D721Med (cell line): ENCODE measurements at places on chromosomes 11 and 22.

DNA sequence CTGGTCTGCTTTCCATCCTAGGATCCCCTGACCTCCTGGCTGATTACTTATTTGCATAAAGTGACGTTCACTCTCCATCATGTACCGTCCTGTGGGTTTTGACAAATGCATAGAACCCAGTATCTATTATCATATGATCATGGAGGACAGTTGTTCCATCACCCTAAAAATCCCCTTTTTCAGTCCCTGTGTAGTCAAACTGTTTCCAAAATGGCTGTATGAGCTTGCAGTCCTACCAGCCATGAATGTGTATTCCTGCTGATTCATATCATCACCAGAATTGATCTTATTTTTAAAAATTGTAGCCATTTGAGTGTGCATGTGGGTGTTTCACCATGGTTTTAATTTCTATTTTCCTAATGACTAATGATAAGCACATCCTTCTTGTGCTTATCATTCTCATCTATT is 108.8 kb downstream of the MPPED1 start:
- DNase-seq = no peak

GRCh38 chr11:18599739-18600230 is at the start of gene MISFA:
Gene MISFA (plus strand): TSS chr11:18599789. CDS start chr11:18599929, 140 bp downstream.
- no peak for DNase-seq

GRCh38 chr22:50267591-50268390 is 2.4 kb downstream of the MAPK11 start:
- DNase-seq = no peak

GRCh38 chr11:64035576-64035975 is at the start of gene FLRT1:
Gene FLRT1 (plus strand): TSS chr11:64035931. CDS start chr11:64116268, 80,337 bp downstream.
- no peak for DNase-seq

DNA sequence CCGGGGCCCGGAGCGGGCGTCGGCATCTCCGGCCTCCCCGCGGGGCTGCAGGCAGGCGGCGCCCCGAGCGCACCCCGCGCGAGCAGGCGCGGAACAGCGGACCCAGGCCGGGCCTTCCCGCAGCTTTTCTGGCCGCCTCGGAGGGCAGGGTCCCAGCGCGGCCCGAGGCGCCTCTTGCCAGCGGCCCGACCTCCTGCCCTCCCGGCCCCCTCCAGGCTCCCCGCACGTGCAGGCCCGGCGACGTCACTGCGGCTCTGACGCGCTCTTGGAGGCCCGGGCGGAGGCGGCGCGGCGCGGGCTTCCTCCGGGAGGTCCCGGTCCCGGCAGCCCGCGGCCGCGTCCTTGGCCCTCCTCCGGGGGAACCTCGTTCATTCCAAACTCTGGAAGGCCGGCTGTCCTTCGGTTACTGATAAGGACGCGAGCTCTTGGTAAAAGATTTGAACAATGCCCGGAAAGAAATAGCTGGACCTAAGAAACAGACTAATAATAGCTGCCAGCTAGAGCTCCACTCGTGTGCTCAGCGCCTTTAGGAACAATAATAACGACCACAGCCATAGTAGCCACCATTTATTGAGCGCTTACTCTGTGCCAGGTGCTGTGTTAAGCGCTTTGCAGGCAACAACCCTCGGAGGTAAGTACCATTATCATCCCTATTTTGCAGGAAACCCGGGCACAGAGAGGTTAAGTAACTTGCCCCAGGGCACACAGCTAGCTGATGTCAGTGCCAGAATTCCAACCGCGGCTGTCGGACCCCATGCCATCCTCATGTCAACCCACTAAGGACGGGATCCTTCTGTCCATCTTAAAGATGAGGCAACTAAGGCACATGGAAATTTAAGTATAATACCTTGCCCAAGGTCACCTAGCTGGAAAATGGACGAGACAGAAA is 39.1 kb upstream of the CREB3L1 start:
- peak; percentile 45 for DNase-seq

DNA sequence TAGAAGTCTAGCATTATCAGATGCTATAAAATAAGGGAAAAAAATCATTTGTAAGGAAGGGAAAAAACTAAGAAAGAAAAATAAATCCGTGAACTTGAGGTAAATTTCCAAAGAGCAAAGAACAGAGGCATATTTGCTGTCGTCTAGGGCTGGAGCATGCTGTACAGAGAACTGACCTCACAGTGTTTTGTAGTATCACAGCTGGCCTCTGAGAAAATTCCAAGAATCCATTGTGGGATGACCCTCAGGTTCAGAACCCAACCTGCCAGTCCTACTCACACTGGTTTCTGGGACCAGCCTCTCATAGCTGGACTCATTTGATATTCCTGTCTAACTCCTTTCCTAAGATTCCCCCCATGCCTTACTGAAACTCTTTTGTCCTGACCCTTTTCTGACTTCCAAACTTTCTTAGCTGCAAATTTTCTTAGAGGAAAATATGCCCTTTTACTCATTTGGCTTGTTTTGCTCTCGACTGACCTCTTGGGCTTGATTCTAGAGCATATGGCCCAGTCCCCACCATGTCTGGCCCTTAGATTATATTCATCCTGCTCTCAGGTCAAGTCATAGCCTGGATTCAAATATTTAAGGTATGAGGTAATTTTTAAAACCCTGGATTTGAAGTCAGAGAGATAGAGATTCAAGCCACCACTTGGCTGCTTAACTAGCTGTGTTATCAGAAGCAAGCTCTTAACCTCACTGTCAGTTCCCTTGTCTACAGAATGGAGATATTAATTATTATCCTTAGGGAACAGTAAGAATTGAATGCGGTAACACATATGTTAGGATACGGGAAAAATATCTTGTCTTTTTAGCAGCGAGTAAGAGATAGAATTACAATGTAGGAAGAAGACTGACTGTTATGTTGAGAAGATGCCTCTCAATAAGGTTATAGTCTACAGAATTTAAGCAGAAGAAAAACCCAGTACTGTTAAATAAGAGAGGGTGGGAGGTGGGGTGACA is 89.7 kb upstream of the KCNA4 start:
- no peak for DNase-seq

GRCh38 chr11:94302776-94303175 is 1.6 kb upstream of the IZUMO1R start:
- no peak for DNase-seq

DNA sequence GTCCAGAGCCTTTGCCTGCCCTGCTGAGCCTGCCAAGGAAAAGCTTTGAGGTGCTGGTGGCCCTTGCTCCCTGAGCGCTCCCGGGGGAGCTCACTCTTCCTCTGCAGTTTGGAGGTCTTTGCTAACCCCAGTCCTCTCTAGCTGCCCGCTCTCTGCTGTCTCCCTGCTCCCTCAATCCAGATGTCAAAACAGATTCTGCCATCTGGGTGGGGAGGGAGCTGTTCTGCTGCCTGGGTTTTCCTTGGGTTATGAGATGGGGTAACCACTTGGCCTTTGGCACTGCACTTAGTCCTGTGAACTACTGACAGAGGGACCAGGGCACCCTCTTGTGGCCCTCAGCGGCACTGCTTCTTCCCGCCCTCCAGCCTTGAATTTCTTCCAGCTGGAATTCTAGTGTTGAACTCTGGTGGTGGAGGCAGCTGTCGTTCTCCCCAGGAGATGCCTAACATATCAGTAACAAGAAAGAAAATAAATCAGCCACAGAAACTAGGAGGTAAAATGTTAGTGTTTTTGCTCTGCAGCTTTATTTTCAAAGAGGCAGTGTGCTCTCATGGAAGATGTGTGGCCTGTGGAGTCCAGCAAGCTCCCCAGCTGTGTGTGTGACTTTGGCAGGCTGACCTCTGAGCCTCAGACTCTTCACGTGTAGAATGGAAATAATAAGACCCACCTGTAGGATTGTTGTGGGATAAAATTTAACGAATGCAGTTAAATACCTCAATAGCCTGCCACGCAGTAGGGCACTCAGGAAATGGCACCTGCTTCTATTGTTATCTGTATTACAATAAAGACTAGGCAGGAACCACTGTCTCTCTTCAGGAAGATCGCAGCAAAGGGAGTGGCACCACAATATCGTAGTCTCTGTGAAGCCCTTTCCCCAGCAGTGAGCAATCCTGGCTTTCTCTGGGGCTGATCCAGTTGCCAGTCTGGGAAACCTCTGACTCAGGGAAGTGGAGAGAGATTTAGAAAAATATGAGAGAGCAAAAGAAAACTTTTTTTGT is 23.4 kb downstream of the ARFGAP2 start:
- peak; percentile 92 for DNase-seq

DNA sequence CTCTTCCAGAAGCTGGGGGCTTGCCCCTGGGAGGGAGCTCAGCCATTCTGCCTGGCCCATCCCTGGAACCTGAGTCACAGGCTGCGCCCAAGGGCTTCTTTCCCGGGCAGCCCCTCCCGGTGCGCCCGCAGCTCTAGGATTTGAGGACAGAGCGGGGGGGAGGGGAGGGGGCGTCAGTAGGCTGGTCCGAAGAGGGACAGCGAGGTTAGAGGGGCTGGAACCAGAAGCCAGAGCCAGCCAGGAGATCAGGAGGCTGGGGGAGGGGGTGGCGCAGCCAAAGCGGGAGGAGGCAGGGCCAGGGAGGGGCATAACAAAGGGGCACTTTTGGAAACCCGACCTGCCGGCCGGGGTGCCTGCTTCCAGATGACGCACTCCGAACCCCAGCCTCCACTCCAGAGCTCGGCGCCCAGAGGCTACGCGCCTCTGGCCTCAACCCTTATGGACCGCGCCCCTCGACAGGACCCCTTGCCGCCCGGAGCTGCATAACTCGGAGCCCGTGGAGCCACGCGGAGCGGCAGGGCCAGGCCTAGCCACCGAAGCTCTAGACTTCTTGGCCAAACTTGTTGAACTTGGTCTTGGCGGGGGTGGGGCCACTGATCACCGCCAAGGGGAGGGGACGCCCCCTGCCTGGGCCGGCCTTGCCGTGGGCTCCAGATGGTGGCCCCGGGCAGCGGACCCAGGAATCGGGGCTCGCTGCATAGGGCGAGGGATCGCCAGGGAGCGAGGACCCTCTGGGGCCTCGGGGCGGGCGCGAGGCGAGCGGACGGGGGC is 744 bp downstream of the PACSIN3 start:
- no peak for DNase-seq

DNA sequence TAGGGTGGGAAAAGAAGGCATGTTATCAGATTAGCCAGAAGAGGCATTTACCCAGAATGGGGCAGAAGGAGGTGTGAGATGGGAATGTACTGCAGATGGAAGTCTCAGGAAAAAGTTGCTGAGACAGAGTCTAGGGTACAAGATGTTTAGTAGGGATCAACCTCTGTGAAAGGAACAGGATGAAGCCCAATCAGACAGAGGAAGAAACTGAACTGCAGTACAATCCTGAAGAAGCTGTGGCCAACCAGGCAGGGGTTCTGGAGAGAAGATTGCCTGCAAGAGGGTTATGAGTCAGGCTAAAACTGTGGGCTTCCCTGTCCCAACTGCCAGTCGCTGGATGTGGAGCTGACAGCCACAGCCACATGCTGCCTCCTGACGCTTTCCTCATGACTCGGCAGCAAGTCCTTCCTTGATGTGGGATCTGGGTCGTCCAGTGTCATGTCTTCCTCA is 64.0 kb downstream of the CWC15 start:
- no peak for DNase-seq

GRCh38 chr11:108983636-108984420 is 319.0 kb downstream of the DDX10 start:
- DNase-seq = no peak

DNA sequence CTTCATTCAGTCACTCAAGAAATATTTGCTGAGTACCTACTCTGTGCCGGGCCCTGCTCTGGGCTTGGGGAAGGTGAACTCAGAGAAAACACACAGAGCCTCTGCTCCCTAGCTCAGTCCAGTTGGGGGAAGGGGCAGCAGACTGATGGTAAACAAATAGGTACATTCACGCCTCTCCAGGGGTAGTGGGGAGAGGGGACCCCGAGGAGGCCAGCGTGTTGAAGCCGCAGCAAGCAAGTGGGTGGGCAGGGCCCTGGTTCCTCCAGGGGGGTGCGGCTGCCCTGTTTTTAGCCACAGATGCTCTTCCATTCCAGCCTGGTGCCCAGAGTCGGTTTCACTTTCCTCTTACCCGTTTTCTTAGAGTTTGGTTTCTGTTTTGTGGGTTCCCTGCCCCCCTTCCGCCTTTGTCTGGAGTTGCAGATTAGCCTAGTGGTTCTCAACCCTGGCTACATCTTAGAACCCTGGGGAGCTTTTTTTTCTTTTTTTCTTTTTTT is 8.7 kb downstream of the DRAP1 start:
- no peak for DNase-seq

GRCh38 chr11:8671193-8671612 is 11.3 kb downstream of the TRIM66 start:
- DNase-seq = no peak

GRCh38 chr11:120547316-120547715 is 35.8 kb downstream of the GRIK4 start:
- no peak for DNase-seq

GRCh38 chr22:29445508-29445907 is 7.1 kb downstream of the RFPL1 start:
- no peak for DNase-seq
